ENCODE measurements at places on chromosomes 4 and X. TPM values are rescaled to one million over a fixed set of nuclear protein-coding genes. Genes with fewer than 3 reads are reported as not detected.

SPANXA2 gene
- not detected for total RNA-seq

SPANXB1 gene
- not detected for total RNA-seq

MAPK10 gene
- total RNA-seq, result 24.9 TPM

CXCL11 gene
- not detected for total RNA-seq

AKAP14 gene
- total RNA-seq, result not detected

NBDY gene
- total RNA-seq, result 21.6 TPM

ADGRA3 gene
- total RNA-seq, result 14.9 TPM

NEXMIF gene
- total RNA-seq, result 1.3 TPM

TMEM271 gene
- not detected for total RNA-seq

ATOH1 gene
- not detected for total RNA-seq

CCDC160 gene
- total RNA-seq, result not detected

Data from tibial nerve (tissue), 4 donors.